Fibroblast of upper back skin (primary cell): ENCODE measurements at places on chromosomes 16 and 17.
A peak's percentile ranks its signal among the peaks of the same experiment; 100 is the strongest.

GRCh38 chr16:72645538-72645937 lies 402.4 kb downstream of the ZFHX3 start:
- peak; percentile 11 for DNase-seq

DNA sequence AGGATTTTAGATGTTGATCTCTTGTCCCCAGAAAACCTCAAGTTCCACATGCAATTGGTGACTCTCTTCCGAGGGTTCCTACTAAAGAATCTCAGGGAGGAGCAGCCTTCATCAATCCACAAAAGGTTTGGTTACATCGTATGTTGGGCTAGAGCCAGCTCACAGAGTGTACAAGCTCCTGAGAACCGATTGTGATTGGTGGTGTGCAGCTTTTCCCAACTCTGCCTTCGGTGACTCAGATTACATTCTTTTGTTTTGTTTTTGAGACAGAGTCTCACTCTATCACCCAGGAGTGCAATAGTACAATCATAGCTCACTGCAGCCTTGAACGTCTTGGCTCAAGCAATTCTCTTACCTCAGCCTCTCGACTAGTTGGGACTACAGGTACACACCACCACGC lies 172.4 kb downstream of the PMP22 start:
- DNase-seq, result peak; percentile 70

DNA sequence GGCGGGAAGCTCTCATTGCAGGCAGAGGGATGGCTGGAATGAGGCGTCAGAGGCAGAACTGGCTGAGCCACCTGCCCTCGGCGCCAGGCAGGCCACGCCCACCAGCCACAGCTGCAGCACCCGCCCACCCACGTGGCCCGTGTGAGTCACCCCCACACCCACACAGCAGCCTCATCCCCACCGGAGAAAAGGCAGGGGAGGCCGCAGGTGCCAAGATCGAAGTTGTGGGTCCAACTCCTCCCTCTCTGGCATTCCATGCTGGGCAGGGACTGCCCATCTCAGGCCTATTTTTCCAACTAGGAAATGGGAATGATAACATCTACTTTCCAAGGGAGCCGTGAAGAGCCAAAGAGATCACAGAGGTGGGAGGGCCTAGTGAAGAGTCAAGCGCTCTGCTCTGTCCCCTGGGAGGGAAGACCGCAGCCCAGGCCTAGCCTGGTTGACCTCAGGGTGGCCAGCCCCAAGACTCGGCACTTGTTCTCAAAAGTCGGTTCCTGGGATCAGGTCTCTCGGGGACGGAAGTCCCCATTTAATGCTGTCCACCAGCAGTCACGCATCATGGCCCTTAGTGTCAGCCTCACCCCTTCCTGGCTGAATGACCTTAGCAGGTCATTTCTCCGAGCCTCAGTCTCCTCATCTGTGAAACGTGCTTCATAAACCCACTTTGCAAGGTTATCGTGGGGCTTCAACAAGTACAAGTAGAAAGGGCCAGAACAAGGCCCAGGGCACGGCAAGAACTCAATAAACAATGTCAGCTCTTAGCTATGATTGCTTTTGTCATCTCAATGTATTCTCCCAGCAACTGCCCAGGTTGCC lies at the start of gene TRPV3:
Gene TRPV3 (minus strand): TSS at position 45 of the 816 bp plus-strand sequence. CDS start 2,962 bp downstream, outside the sequence.
- no peak for DNase-seq

DNA sequence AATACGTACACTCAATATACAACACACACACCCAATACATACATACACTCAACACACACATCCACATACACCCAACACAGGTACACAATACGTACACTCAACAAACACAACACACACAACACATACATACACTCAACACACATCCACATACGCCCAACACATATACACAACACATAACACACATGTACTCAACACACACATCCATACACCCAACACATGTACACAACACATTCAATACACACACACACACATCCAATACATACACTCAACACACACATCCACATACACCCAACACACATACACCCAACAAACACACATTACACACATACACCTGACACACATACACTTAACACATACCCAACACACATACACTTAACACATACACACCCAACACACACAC lies 95.9 kb downstream of the CCDC182 start:
- no peak for DNase-seq

DNA sequence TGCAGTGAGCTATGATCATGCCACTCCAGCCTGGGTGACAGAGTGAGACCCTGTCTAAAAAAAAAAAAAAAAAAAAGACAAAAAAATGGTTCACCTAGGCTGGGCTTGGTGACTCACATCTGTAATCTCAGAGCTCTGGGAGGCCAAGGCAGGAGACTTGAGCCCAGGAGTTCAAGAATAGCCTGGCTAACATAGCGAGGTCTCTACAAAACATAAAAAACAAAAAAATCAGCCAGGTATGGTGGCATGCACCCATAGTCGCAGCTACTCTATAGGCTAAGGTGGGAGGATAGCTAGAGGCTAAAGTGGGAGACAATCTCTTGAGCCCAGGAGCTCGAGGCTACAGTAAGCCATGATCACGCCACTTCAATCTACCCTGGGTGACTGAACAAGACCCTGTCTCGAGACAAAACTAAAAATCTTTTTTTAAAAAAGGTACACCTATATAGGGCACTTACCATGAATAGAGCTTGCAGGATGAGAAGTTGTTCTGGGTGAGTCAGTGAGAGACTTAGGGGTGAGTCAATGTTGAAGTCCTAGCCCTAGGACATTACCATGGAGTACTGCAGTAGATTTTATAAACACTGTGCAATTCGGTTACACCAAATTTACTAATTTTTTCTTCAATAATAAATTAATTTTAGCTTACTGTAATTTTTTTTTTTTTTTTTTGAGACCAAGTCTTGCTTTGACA lies 19.0 kb downstream of the USP32 start:
- DNase-seq, result peak; percentile 49

- DNase-seq, result peak; percentile 62
Observed at GRCh38 chr17:76384987-76385891, 830 bp downstream of the SPHK1 start.

GRCh38 chr16:1295465-1295864 lies 14.0 kb upstream of the UBE2I start:
- DNase-seq, result no peak

GRCh38 chr16:67393111-67393787 lies at the start of gene TPPP3:
Gene TPPP3 (minus strand): TSS chr16:67393498. CDS start chr16:67391111, 2,387 bp downstream.
- DNase-seq, result peak; percentile 64

DNA sequence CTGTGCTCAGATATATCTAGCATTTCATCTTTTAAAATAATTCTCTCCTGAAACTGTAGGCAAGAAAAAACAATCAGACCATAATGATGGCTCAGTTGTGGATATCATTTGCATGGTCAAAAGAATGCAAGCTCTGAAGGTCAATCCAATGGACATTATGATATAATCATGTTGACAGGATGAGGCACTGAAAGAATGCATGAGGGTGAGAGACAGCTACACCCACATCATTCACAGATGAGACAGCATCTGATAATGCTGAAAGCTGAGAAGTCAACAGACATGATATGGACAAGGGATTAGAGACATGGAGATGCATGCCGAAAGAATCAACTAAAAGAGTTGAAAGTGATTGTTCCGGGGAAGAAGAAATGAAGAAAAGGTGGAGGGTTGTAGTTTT lies 346.4 kb upstream of the CDH5 start:
- DNase-seq, result peak; percentile 53

GRCh38 chr17:73802314-73802713 lies 158.1 kb upstream of the SDK2 start:
- no peak for DNase-seq

DNA sequence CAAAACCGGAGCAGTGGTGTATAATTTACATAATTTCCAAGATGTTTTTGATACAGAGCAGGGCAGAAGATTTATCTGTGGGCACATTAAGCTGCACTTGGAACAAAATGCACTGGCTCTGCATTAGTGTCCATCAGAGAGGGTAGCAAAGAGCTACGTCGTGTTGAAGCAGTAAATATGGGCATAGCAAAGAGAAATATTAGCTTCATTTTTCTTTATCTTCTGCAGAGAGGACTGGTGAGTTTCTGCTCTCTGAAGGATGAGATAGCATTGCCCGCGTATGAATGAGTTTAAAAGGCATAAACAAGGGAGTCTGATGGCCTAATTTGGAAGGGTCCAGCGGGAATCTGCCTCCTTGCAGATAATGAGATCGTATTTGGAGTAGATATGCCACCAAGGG lies 227.8 kb upstream of the CDH11 start:
- no peak for DNase-seq

DNA sequence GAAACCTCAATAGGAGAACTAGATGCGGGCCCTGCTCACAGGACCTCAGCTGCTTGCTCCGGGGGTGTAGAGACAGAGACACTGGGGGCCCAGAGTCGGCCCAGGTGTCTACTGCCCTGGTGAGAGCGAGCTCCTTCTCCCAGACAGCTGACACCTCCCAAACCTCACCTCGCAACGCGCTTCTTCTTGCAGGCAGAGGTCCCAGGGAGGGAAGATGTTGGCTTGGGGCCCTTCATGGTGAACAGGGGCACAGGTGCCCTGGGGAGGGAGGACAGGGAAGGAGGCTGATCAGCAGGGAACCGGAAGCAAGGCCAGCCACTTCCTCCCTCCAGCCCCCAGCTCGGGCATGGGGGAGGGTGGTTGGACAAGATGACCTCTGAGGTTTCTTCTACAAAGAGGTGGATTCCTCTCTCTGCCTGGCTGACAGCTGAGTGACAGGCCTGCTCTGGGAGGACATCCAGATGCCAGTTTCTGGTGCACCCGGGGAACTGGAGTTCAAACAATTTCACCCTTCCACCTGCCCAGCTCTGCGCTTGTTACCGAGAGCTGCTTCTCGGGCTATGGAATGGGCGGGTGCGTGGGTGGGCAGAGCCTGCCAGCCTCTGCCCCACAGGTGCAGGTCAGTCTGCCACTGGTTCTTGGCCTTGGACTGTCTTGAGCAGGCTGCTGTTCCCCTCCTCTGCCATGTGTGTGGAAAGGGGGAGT lies 11.7 kb upstream of the GFAP start:
- no peak for DNase-seq

- DNase-seq, result peak; percentile 46
Observed at GRCh38 chr16:4309833-4310266, 6.0 kb upstream of the GLIS2 start.

DNA sequence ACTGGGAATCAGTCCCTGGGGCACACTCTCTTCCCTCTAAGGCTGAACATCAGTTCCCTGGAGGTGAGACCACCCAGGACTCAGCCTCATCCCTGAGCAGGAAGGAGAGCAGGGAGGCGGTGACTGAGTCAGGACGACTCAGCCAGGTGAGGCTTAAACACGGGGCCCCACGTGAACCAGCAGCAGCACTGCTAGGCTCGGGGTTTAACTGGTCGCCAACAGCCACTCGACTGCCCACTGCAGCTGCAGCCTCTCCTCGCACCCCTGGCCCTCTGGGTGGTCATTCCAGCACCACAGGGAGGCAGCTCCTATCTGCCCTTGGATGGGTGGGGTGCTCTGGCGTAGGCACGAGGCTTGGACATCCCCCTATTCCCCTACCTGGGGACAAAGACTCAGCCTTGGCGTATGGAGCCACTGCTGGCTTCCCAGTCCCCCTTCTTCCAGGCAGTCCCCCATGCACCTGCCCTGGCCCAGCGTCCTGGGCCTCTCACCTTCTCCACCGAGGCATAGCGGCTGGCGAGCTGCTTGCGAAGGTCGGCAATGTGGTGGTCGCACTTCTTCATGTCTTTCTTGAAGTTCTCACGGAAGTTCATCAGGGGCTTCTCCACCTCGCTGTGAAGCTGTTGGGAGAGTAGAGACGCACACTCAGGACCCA lies 21.2 kb upstream of the RCVRN start:
- no peak for DNase-seq

GRCh38 chr17:71304498-71305158 lies 816.2 kb upstream of the SOX9 start:
- peak; percentile 42 for DNase-seq

DNA sequence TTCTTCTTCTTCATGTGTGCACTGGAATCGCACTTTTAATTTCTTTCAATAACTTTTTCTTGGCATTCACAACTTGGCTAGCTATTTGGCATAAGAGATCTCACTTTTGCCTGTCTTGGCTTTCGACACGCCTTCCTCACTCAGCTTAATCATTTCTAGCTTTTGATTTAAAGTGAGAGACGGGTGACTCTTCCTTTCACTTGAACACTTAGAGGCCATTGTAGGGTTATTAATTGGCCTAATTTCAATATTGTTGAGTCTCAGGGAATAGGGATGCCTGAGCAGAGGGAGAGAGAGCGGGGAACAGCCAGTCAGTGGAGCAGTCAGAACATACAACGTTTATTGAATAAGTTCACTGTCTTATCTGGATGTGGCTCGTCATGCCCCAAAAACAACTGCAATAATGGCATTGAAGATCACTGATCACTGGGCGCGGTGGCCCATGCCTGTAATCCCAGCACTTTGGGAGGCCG lies 200.3 kb downstream of the SEC14L1 start:
- no peak for DNase-seq

DNA sequence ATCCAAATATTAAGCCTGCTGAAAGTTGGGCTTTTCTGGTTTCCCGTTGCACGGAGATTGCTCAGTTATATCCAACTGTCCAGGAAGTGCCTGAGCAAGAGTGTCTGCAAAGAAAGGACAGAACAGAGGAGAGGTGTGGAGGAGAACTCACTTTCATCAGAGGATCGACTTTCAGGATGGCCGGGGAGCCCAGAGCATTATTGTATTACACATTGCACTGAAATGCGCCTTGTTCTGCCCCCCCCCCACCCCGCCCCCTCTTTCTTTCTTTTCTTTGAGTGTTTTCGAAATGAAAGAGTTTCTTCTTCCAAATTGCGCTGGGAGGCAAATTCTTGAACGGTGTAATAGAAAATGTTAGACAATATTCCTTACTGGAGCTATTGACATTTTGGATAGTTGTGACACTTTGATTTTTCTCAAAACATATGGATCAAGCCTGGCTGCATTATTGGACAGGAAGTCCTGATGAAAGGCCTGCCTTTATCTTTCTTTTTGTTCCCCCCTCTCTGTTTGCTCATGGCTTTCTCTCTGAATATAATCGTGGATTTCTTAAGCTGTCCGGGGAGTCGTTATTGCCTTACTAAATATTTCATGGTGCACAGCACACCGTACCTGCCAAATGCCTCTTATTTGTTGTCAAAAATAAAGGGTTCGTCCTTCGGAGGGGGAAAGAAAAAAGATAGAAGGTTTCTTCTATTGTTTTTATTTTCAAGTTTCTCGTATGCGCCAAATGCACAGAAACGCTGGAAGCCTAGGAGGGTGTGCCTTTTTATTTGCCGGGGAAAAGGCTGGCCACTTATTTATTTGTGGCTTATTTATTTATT lies 110.8 kb downstream of the IRX3 start:
- peak; percentile 38 for DNase-seq

- DNase-seq, result no peak
Observed at GRCh38 chr16:14364112-14364385, 266.0 kb downstream of the PARN start.

- peak; percentile 71 for DNase-seq
Observed at GRCh38 chr17:76700617-76701470, 9.9 kb downstream of the MXRA7 start.

DNA sequence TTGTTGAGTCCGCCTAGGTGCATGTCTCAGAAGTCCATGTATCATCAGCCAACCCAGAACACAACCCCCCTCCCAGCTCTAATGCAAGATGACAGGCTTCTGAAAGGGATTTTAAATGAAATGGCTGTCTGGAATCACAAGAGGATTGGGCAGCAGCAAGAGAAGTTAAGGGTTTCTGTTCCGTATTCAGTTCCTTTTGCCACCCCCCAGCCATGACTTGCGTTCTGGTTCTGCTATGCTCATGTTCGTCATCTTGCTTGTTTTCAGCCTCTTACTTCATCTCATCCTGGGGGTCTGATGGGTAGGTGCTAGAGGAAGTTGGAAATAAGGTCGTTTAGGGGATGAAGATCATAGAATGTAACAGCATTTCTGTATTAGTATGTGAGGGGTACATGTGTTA lies 12.0 kb downstream of the MINK1 start:
- no peak for DNase-seq

GRCh38 chr16:72848759-72849664 lies 198.9 kb downstream of the ZFHX3 start:
- peak; percentile 91 for DNase-seq
